ENCODE measurements at places on chromosomes 1 and 21.
A peak's percentile ranks its signal among the peaks of the same experiment; 100 is the strongest.

DNA sequence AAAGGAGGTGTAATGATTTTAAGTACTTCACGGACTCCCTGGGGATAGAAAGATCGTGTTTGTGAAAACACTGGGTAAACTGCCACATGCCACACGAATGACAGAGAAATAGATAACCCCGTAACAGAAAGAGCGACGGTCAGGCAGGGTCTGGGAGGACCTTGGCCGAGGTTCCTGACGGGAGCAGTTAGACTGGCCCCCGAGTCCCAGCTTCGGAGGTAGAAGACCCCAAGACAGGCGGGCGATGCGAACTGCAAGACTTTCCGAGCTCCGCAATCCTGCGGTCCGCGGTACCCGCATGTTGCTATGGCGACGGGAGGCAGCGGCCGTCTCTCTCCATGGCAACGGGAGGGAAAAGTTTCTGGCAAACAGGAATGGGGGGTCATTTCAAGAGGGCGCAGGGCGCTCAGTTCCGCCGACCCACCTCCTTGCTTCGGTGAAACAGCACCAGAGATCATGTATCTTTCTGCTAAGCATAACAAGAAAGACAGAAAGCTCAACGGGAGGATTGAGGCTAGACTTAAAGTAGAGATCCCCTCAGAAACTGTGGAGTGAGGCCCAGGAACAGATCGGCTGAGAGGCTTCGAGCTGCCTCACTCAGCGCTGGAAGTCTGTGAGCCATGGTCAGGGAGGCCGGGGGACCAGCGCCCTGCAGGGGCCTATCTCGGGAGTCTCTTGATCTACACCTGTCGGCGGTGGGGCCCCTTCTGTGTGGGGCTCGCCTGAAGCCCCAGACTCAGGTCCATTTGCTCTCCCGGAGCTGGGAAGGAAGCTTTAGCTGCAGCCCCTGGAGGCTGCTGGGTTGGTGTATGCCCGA is 685 bp upstream of the SYT6 start:
- DNase-seq, result peak; percentile 36

- no peak for DNase-seq
Measured at GRCh38 chr1:87115891-87116290, 201.5 kb downstream of the HS2ST1 start.

DNA sequence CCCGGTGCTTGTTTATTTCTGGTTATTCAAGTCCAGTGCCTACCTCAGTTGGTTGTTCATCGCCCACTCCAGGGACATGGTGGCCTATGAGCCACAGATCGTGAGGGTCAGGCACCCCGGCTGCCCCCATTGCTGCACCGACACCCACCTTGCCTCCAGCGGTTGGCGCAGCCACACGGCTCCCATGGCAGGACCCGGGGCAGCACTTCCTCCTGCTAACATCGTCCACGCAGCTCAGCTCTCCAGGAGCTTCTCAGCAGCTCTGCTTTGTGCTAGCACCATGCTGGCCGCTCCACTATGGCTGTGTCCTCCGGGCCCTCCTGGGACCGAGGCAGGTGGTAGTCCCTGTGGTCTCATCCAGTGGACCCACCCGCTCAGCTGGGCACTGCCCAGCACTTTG is 13.9 kb upstream of the PRKCZ start:
- DNase-seq, result no peak

GRCh38 chr21:31316488-31317169 is 27.4 kb downstream of the TIAM1 start:
- no peak for DNase-seq

DNA sequence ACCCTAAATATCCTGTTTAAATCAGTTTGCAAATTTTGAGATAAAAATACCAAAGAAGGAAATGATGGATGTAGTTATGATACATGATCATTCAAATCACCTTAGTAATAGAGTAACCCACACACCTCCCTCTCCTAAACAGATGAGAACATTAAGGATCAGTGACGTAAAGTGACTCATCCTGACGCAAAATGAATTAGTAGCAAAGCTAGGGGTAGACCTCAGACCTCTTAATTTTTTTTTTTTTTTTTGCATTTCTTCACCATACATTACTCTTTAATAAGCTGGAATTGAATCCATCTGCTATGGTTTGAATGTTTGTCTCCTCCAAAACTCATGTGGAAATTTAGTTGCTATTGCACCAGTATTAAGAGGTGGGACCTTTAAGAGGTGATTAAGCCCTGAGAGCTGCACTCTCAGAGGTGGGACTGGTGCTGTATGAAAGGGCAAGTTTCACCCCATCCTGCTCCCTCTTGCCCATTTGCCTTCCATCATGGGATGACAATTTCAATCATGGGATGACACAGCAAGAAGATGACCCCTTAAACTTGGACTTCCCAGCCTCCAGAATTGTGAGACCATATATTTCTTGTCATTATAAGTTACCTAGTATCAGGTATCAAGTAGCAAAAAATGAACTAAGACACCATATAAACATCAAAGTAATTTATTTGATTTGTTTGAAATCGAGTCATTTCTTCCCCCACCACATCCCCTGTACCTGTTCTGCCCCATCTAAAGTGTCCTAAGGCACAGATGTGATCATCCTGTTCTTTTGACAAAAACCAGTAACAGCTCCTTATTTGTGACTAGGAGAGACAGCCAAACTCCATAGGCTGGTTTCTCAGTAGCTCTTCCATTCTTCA is 114.6 kb upstream of the DUSP10 start:
- no peak for DNase-seq

DNA sequence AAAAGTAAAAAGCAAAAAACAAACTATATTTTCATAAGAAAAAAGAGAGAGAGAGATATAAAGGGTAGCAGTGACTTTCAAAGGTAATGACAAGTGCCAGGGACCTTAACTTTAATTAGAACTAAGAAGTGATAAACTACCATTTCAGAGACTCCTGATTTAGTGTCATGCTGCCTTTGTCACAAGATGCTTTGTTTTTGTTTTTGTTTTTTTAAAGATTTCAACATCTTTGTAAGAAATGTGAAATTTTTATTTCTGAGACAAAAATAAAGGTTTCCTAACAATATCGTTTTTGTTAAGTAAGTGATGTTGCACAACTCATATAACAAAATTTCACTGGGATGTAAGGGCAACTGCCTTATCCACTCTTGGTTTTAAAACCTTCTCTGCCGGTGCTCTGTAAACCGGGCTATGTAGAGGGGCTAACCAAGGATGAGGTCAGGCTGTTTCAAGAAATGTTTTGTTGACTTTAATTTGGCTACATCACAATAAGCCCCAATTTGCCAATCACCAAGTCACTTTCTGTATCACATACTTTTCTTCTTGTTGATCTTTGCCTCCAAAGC is 35.2 kb upstream of the SYT2 start:
- no peak for DNase-seq

GRCh38 chr1:43443197-43443946 is 10.4 kb downstream of the HYI start:
- peak; percentile 18 for DNase-seq

- DNase-seq, result no peak
Measured at GRCh38 chr1:50645139-50645538, 221.9 kb upstream of the DMRTA2 start.

DNA sequence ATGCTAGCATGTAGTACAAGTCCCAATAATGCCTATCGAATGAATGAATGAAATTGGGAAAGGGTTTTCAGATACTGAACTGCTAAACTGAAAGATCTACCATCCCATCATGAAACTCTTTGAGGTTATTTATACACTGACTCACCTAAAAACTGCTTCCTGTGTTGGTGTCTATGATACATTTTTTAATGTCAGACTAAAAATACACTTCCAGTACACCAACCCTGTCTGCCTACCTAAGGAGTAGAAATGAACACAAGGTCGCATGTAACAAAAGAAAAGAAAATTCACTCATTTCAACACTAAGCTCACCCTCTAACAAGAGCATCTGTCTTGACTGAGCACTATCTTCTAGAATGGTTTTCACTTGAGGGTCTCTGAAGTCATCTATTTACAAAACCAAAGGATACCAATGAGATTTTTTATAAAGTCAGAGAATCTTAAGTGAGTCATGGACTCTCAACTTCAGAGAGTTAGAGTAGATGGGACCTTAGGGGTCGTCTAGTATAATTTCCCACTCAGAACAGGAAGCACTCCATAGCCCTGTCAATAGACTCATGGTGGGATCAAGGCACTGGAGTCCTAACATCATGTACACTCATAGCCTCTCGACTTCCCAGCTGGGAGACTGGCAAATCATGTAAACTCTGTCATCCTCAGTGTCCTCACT is 53.4 kb downstream of the WLS start:
- no peak for DNase-seq

GRCh38 chr1:216843409-216843808 is 120.2 kb upstream of the ESRRG start:
- DNase-seq, result no peak

DNA sequence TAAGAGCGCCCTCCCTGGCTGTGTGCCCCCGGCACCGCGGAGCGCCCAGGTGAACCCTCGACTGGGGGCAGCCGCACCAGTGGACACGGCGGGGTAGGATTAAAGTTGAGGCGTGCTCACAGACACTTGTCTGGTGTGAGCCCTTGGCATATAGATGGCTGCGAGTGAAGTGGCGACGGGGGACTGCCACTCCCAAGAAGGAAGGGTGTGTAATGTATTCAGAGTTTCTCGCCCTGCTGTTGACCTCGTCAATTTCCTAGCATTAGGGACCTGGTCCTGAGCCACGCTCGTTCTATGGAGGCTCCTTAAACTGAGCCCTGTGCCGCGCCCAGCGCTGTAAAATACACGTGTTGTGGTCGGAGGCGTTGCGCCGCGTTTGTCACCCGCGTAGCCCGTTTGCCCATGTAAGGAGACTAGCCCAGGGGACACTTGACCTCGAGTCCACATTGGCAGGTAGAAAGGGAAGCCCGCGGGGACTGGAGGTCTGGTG is 554 bp downstream of the EVA1C start:
- peak; percentile 60 for DNase-seq
